ENCODE measurements at places on chromosomes 5 and 9.
A peak's percentile ranks its signal among the peaks of the same experiment; 100 is the strongest.

DNA sequence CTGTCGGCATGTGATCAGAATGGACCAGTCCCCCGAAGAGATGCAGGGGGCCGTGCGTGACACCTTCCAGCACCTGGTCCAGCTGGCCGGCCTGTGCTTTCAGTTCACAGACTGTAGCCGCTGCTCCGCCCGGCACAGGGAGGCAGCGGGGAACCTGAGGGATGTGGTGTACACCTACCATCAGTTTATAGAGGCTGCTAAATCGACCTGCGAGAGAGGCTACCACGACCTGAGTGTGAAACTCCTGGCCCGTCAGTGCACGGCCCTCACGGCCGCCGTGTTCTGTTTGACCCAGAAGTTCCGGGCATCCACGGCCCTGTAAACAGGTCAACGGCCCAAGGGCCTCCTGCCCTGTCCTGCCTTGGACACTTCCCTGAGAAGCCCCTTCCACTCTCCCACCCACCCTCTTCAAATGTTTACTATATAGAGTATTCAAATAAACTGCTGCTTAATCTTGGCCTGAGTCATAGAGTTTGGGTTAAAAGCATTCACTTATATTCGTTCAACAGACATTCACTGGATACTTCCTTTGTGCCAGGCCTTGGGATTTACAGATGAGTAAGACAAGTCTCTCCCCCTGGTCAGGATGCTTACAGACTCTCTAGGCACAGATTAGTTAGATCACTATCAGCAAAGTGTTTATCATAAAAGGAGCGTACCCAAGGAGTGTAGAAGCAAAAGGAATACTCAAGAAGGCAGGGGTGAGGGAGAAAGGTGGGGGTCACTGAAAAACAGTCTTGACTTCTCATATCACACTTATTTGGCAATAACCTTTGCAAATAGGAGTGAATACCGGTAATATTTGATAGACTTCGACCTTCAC, 6.9 kb upstream of the TRMT10B start:
- peak; percentile 76 for DNase-seq

GRCh38 chr9:34611251-34611810, 566 bp downstream of the RPP25L start:
- no peak for DNase-seq

- peak; percentile 28 for DNase-seq
Measured at GRCh38 chr5:178186427-178186826, 744 bp downstream of the GMCL2 start.

DNA sequence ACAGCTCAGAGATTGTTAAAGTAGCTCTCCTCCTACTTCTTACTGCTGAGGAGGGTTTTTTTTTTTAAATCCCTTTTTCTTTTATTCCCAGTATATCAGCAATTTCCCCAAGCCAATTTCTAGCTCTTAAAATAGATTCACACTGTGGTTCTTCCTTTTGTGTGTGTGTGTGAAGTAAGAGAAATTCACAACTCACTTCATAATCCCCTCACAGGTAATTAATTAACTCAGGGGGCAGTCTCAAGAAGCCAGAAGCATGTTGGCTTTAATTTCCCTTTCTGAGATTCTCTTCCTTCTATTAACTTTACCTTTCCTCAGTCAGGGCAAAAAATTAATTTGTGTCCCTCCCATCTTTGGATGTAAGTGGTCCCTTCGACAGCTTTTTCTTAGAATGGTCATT, 71.0 kb upstream of the HMHB1 start:
- no peak for DNase-seq

DNA sequence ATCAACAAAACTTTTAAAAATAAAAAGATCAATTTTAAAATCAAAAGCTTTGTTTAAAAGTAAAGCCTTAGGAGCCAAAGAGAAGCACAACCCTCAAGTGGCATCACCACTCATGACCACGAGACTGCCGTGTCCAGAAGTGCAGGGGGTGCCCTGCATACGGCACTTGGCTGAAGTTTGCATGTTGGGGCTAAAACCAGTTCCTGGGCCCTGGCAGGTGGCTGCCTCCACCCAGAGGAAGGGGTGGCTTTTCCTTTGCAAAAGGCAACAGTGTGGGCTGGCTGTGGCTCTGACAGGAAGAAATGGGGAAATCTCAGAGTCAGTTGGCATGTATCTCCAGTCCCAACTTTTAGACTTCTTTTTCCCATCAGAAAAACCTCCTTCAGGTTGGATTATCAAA, 15.3 kb downstream of the TRMO start:
- DNase-seq = no peak

DNA sequence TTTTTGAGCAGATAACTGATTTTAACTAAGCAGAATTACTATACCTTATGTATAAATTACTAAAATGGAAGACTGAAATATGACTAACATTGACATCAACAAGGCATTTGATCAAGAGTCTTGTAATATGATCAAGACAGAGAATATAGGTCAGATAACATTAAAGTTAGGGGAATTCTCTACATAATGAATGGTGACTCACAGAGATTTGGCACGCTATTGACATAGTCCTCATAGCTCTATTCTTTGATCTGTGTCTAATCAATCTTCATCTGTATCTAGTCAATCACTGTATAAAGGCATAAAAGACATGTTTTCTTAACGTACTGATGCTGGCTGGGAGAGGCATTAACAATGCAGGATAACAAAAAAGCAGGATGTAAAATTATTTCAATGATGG, 17.4 kb downstream of the ABITRAM start:
- peak; percentile 63 for DNase-seq

GRCh38 chr9:104361207-104361606, 142.9 kb upstream of the OR13F1 start:
- no peak for DNase-seq

DNA sequence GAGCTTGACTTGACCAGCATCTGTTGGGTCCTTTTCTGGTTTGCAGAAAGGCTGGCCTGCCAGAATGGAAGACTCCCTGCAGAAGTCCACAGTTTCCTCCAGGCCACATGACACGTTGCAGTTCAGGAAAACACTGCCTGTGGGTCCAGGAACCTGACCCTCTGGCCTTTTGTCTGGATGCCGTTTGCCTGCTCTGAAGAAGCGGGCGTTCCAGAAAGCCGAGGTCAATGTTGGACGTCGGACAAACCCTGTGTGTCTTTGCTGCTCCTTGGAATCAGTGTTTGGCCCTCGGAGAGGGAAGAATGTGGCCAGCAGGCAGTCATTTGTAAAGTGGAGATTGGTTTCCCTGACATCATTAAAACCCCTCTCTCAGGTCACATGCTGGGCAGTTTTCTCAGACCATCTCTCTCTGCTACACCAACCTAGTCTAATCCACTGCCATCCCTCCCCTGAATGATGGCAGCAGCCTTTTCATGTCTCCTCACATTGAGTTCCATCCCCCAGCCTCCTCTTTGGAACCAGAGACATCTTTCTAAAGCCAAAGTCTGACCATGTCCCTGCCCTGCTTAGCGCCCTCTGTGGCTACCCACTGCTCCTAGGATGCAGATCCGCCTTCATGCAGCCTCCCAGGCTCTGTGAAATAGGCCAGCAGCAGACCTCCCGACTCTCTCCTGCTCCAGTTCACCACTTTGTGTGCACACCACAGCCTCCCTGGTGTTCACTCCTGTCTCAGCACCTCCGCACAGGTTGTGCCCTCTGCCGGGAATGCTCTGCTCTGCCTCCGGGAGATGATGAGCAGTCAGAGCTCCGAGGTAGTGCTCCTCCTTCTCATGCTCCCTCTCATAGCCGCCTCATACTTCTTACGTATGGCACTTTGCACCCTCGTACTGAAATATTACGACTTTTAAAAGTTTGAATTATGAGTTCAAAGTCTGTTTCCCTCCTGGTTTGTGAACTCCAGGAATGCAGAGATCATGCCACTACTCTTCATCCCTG, 75.6 kb downstream of the RALGPS1 start:
- no peak for DNase-seq
